ENCODE measurements at places on chromosomes 7 and 10.

GRCh38 chr10:15169555-15170401 lies 1.3 kb upstream of the NMT2 start:
- peak; percentile 75 for DNase-seq

DNA sequence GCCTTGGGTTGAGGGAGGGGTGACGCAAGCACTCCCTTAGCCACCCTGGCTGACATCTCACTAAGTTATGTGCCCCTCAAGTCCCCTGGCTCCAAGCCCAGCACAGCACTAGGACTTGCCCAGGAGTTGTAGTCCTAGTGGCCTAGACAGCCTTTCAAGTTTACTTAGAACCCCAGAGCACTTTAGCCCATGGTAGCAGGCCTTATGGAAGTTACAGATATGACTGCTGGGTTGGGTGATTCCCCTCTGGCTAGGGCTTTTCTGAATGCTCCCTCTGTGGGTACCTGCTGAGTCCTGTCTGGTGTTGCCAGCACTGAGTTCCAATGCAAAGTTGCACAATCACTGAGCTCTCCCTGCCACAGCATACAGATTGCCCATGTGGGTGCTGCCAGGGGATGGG lies 83.2 kb downstream of the AHCYL2 start:
- no peak for DNase-seq

DNA sequence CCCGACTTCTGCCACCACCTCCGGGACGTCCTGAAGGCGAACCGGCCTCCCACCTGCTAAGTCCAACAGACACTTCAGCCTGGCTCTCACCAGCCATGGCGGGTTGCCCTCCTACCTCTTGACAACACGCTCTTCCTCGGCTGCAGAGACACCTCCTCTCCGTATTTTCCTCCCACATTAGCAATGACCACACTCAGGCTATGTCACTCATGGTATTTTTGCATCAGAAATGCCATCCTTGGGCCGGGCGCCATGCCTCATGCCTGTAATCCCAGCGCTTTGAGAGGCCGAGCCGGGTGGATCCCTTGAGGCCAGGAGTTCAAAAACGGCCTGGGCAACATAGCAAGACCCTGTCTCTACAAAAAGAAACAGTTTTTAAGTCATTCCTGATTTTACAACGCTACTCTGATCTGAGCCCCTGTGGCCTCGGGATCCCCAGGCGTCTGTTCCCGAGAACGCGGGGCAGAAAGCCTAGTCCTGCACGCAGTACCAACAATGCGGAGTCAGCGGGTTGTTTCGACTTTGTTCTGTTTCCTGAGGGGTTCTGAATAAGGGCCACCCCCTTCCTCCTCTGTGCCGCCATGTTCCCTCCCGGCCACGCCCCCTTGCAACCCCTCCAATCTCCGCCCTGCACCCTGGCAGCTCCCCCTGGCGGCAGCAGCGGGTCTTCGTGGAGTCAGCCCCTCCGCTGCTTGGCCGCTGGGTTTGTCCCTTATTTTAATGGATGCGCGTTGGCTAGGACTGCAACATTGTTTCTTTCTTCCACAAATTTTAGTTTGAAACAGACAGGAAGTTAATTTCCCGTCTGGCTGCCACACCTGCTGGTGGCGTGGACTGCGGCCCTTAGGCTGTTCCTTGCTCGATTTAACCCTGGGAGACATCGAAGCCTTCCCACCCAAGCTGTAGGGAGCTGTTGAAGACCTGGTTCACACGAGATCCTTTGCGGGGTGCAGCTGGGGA lies 9.7 kb upstream of the ZFAND2A start:
- peak; percentile 93 for DNase-seq

DNA sequence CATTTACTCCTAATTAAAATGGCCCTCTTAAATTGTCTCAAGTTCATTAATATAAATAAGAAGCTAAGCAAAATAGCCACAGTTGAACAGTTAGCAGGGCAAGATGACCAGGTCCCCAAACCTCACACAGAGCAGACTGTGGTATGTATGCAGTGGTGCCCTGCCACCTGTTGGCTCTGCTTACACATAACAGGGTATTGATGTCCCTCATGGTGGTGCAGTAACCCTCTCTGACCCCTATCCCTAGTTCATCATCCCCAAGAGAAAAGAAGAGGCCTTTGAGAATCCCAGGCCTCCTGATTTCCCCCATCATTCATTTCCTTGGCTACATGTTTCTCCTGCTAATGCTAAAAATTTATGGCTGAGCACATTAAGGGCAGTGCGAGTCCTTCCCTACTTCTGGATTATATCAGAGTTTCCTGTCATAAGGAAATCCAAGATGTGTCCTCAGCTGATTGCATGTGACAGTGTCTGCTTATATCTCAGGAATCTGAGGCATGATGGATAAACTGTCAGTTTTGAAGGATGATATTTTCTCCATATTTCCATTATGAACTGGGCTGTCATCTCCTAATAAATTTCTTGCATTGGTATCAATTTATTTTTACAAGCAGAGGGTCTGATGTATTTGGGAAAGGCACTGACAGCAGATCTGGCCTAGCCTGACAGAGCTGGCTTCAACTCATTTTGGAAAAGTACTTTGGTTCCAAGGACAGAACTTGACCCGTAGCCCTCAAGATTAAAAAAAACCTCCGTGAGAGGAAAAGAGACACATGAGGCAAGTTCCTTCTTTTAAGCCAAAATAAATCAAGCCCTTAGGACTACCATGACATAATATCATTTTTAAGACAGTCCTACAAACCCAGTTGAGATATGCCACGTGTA lies 880.6 kb downstream of the LRMDA start:
- DNase-seq: no peak

- DNase-seq: no peak
These were observed 24.0 kb upstream of the NPS start for GRCh38 chr10:127524908-127525665.

GRCh38 chr7:96122746-96123145 lies 199.2 kb downstream of the SLC25A13 start:
- DNase-seq: no peak

GRCh38 chr7:151018421-151019129 lies 5.7 kb downstream of the ATG9B start:
- DNase-seq: peak; percentile 64

DNA sequence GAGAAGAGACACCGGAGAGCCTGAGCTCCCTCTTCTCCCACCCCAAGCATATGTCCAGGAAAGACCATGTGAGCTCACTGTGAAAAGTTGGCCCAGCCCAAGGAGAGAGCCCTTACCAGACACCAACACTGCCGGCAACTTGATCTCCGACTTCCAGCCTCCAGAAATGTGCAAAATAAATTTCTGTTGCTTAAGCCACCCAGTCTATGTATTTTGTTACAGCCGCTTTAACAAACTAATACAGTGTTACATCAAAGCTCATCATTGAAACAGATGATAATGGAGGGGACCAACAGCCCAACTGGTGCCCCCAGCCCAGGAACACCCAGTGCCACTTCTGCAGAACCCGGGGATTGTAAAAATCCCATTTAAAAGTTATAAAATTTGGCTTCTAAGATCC lies 18.9 kb downstream of the RGR start:
- DNase-seq: no peak

DNA sequence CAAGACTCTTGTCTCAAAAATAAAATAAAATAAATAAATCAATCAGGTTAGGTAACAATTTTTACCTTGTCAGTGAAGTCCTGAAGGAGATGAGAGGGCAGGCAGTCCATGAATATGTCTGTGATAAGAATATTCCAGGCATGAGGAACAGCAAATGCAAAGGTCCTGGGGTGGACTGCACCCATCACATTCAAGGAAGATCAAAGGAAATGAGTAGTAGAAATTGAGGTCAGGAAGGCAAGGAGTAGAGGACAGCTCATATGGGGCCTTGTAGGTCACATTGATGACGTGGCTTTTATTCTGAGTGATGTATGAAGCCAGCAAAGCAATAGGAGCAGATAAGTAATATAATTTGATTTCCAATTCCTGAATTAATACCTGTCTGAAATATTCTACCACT lies 76.5 kb upstream of the TCF7L2 start:
- DNase-seq: no peak

- DNase-seq: no peak
These were observed 281.9 kb downstream of the PPP1R3A start for GRCh38 chr7:113636727-113637421.
